ENCODE measurements at places on chromosomes 6 and 20.

- DNase-seq, result no peak
Observed at GRCh38 chr6:28226460-28226859, 1.4 kb downstream of the ZSCAN9 start.

- peak; percentile 85 for DNase-seq
Observed at GRCh38 chr6:85364344-85364743, 85.5 kb upstream of the NT5E start.

- peak; percentile 67 for DNase-seq
Observed at GRCh38 chr6:112086744-112087135, 542 bp downstream of the TUBE1 start.

DNA sequence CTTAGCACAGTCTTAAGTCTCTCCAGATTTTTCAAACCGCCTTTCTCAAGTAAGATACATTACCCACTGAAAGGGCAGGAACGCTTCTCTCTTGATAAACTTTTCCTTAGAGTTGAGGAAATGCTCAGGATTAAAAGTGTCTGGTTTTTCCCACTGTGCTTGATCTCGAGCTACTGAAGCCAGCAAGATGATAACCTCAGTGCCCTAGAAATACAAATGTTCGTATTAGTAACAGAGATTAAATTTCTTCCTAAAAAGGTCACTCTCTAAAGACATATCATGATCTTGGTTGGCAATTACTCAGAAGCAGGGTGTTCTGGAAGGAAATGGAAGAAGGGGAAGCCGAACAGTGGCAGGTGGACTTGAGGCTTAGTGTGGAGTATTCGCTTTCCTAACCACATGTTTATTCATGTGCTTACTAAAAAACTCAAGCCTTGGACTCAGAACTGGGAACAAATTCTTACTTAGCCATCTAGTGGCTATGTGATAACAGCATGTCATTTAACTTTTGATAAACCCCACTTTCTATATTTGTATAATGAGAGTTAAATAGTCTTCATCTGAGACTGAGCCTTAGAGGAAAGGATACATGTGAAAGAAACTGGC, 20.1 kb downstream of the C6orf141 start:
- DNase-seq, result peak; percentile 50

GRCh38 chr6:136524339-136524935, 25.8 kb downstream of the MAP7 start:
- DNase-seq, result no peak

- peak; percentile 79 for DNase-seq
Observed at GRCh38 chr6:169034516-169035167, 219.0 kb downstream of the THBS2 start.

DNA sequence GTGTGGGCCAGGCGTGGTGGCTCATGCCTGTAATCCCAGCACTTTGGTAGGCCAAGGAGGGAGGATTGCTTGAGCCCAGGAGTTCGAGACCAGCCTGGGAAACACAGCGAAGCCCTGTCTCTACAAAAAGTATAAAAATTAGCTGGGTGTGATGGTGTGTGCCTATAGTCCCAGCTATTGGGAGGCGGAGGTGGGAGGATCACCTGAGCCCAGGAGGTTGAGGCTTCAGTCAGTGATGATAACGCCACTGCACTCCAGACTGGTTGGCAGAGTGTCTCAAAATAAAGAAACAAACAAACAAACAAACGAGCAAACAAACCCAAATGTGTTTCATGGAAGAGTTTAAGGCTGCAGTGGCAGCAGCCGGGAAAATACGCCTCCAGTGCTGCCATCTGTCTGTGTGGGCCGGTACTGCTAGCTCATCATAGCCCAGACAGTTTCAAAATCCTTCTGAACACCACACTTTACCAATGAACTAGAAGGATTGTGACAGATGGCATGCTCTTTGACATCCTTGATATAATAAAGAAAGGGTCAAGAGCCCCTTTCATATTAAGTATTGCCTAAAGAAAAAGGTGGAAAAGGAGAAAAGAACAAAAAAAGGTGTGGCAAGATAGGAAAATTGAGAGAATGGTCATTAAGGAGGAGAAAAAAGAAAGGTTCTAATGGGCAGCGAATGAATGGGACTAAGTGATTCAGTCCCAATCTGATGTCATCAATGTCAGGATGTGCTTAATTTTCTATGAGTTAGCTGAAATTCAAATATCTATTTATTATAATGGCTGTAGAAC, 298.6 kb downstream of the SYNE1 start:
- peak; percentile 37 for DNase-seq

DNA sequence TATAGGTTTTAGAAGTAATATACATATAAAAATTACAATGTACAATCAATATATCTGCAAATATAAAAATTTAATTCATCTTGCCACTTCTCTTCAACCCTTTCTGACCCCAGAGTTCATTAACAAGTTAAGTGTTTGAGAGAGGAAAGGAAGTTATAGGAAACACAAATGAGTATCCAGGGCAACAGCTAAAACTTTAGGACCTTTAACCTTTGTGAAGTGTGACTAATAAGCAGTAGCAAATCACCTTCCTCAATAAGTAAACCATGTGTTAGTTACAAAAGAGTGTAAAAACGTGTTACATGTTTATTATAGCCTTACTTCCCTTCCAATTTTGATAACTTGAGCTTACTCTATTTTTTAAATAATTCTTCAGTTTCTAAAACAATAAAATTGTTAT, 73.4 kb upstream of the SIM1 start:
- peak; percentile 23 for DNase-seq

DNA sequence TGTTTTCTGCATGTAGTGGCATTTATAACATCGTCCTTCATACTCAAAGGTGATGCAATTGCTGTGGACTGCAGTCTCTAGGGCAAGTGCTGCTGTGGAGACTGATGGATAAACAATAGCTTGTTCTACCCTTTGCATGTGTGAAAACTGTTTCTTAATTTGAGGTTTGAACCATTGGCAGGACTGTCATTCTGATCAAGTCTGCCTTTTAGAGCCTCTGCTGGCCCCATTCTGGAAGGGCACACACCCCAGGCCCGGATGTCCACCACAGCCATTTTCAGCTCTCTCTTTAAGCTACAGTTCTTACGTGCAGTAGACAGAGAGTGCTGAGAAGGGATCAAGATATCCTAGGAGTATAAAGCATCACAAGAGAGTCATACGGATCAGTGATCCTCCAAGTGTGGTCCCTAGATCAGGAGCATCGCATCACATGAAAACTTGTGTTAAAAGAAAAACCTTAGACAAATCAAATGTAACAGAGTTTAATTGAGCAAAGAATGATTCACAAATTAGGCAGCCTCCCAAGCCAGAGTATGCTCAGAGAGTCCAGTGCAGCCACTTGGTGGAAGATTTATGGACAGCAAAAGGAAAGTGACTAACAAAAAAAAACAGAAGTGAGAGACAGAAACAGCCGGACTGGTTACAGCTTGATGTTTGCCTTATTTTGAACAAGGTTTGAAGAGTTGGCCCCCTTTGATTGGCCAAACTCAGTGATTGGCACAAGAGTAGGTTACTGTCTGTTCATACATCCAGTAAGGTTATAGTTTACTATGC, 52.0 kb downstream of the FRK start:
- peak; percentile 79 for DNase-seq

GRCh38 chr20:33229843-33230242, 6.0 kb upstream of the BPIFA1 start:
- DNase-seq, result no peak

Measured in fibroblast of mammary gland (primary cell).